IMR-90 (cell line): ENCODE measurements at places on chromosomes 3 and 15. TPM values are rescaled to one million over a fixed set of nuclear protein-coding genes. Genes with fewer than 3 reads are reported as not detected.

RTP1 gene
- not detected in 2 replicates for total RNA-seq

PARP15 gene
- not detected in 2 replicates for total RNA-seq

ST3GAL6 gene
- 0.36 and 1.4 TPM in 2 replicates for total RNA-seq

SGO1 gene
- total RNA-seq: 5.2 and 8.1 TPM in 2 replicates

DENND6A gene
- 9.0 and 10.3 TPM in 2 replicates for total RNA-seq

GOLGA8T gene
- not detected in 2 replicates for total RNA-seq

PXYLP1 gene
- 13.3 and 15.6 TPM in 2 replicates for total RNA-seq

MYRIP gene
- total RNA-seq: not detected in 2 replicates

CLDN18 gene
- not detected in 2 replicates for total RNA-seq

PP2D1 gene
- not detected in 2 replicates for total RNA-seq

KPNA4 gene
- 46.1 and 57.8 TPM in 2 replicates for total RNA-seq

SLC24A5 gene
- not detected in 2 replicates for total RNA-seq

AP3B2 gene
- total RNA-seq: not detected in 2 replicates

SPATA12 gene
- total RNA-seq: under 0.01 TPM in 1 of 2 replicates, not detected in the other

TRIM42 gene
- total RNA-seq: not detected in 2 replicates

RBM5 gene
- total RNA-seq: 121 and 122 TPM in 2 replicates

SLC6A11 gene
- not detected in 2 replicates for total RNA-seq

MKRN2OS gene
- not detected in 2 replicates for total RNA-seq

UNC13C gene
- not detected in 2 replicates for total RNA-seq

STRIT1 gene
- total RNA-seq: not detected in 2 replicates

CFAP44 gene
- 0.90 and 1.9 TPM in 2 replicates for total RNA-seq

B3GALNT1 gene
- total RNA-seq: 8.2 and 8.6 TPM in 2 replicates

NMD3 gene
- total RNA-seq: 95.0 and 103 TPM in 2 replicates

ARL6IP5 gene
- 98.8 and 126 TPM in 2 replicates for total RNA-seq

EAF1 gene
- total RNA-seq: 19.7 and 21.3 TPM in 2 replicates

DNAH12 gene
- total RNA-seq: under 0.01 TPM in 2 replicates

SKOR1 gene
- total RNA-seq: not detected in 2 replicates

FEZF2 gene
- not detected in 2 replicates for total RNA-seq

AGBL1 gene
- not detected in 2 replicates for total RNA-seq

FBXW12 gene
- not detected in 2 replicates for total RNA-seq

ATP10A gene
- 12.8 and 13.8 TPM in 2 replicates for total RNA-seq

ASTE1 gene
- 7.5 and 8.1 TPM in 2 replicates for total RNA-seq

PLSCR2 gene
- total RNA-seq: not detected in 2 replicates

LRRIQ4 gene
- total RNA-seq: not detected in 2 replicates

FSD2 gene
- total RNA-seq: not detected in 2 replicates

ADCY5 gene
- total RNA-seq: 0.18 and 0.56 TPM in 2 replicates

MOBP gene
- total RNA-seq: not detected in 2 replicates

PGBD4 gene
- total RNA-seq: 1.3 and 1.9 TPM in 2 replicates

CPN2 gene
- not detected in 2 replicates for total RNA-seq

SHISA5 gene
- total RNA-seq: 82.3 and 88.6 TPM in 2 replicates
